ENCODE measurements at places on chromosomes 6 and 20.

DNA sequence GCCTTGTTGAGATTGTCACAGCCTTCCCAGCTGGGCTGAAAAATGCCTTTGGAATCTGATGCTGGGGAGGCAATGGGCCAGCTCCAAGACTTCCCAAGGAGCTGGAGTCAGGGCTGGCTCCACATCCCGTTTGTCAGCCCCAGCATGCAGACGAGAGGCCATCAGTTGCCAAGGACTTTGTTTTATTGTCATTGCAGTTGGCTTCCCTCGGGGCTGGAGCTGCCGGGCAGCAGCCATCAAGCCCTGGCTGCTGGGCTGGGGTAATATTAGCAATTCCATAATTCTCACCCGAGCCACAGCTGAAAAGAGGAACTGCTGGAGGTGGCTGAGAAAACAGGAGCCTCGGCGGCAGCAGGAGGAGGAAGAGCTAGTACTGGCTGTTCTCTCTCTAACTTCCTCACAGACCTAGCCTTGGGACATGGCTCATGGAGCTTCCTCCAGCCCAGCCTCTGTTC is 182.5 kb downstream of the CDC5L start:
- no peak for DNase-seq

DNA sequence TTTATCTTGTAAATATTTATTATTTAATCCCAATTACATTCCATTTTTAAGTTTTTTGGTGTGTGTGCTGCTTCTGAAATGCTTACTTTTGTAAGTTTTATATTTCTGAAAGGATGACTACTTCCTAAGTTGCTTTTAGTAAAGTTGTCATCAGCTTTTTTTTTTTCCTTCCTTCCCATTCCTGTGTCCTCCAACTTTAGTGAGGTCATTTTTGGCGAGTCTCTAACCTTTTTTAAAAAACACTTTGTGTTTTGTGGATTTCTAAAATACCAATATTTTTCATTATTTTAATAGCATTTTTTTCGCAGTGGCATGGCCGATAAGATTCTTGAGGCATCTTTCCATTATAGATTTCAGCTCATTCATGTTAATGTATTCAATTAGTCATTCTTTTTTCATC is 30.9 kb downstream of the FIG4 start:
- no peak for DNase-seq

GRCh38 chr6:148316308-148316707 is 26.3 kb upstream of the SASH1 start:
- DNase-seq: no peak

- DNase-seq: no peak
Observed at GRCh38 chr6:157706883-157707282, 116.2 kb upstream of the SNX9 start.

DNA sequence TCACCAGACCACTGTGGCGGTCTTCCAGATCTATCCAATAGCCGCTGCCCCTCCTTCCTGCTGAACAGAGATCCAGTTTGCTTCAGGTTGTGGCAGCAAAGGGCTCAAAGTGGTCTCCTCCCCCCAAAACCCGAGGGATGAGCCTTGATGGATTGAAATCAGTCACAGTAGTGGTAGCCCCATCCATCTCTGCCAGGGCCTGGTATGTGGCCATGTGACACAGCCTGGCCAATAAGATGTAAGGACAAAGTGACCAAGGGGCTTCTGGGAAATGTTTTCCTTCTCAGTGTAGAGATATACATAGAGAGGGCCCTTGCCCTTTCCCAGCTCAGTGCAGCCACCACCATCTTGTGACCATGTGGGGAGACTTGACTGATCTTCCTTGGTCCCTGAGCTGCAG is 4.1 kb upstream of the ARMC2 start:
- DNase-seq: no peak

DNA sequence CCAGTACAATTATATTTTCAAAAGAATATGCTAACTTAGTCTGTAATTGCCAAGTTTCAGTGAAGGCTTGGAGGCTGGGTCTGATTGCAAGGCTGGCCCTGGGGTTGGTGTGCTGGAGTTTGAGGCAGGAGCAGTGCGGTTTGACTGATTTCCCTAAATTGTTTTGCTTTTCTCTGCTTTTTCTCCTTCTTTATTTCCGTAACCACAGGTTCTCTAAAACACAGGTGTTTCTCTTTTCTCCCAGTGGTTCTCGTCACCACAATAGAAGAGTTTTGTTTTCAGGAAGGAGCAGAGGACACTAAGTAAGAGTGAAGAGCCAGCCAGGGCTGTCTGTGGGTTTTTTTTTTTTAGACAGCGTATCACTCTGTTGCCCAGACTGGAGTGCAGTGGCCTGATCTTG is 8.2 kb upstream of the SNX9 start:
- no peak for DNase-seq

DNA sequence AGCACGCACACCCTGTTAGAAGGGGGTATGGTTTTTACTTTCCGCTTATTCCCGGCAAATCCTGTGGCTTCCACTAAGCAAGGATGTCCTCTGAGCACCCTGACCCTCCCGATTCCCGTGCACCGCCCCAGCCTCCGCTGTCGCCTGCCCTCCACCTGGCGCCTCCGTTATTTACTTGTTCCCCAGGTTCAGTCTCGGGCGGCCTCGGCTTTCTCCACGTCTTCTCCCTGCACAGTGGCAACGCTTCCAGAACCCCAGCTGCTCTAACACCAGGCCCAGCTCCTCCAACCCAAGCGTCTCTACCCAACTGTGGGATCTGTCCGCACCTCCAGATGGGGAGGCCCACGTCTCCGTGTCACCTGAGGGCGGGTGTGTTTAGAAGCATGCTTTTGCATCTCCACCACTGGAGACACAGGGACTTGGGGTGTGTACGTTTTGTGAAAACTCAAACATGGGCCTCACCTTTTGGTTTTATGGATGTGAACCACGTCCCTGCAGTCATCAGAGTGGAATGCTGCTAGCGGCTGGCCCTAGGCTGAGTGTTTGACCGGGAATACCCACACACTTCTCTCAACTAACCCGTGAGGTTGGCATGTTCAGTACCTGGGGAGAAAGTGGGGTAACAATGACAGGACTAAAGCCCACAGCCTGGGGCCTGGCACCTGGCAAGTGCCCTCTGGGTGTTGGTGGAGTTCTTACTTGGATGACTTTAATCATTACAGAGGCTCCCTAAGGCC is 79.9 kb downstream of the THBS2 start:
- no peak for DNase-seq

DNA sequence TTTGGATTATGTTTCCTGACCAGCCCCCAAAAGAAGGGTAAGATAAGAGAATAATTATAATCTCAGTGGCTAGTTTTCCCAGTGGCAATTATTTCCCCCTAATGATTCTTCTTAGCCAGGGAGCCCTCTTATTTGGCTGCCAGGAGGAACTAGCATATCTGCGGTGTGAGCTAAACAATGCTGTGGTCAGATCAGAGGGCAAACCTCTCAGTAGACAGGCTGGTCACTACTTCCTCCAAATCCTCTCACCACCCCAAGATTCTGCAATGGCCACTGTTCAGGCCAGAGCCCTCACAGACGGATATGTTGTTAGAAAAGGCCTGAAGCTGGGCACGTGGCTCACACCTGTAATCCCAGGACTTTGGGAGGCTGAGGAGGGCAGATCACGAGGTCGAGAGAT is 273.4 kb upstream of the SASH1 start:
- DNase-seq: no peak

- no peak for DNase-seq
Observed at GRCh38 chr6:16759181-16759645, 2.0 kb downstream of the ATXN1 start.
